ENCODE measurements at places on chromosomes 5 and 9.
A peak's percentile ranks its signal among the peaks of the same experiment; 100 is the strongest.

GRCh38 chr9:78021697-78022096 is 9.9 kb downstream of the GNAQ start:
- DNase-seq = no peak

- no peak for DNase-seq
These were observed 87.9 kb downstream of the NUDT12 start for GRCh38 chr5:103474677-103475076.

- DNase-seq = peak; percentile 48
These were observed 943 bp downstream of the NOP16 start for GRCh38 chr5:176387384-176387925.

GRCh38 chr9:127660886-127661741 is 45.7 kb upstream of the CFAP157 start:
- DNase-seq = no peak

- DNase-seq = peak; percentile 54
These were observed 202.6 kb downstream of the SEMA5A start for GRCh38 chr5:9343146-9343850.

- DNase-seq = peak; percentile 72
These were observed 52.7 kb upstream of the ERCC6L2 start for GRCh38 chr9:95822583-95823431.

DNA sequence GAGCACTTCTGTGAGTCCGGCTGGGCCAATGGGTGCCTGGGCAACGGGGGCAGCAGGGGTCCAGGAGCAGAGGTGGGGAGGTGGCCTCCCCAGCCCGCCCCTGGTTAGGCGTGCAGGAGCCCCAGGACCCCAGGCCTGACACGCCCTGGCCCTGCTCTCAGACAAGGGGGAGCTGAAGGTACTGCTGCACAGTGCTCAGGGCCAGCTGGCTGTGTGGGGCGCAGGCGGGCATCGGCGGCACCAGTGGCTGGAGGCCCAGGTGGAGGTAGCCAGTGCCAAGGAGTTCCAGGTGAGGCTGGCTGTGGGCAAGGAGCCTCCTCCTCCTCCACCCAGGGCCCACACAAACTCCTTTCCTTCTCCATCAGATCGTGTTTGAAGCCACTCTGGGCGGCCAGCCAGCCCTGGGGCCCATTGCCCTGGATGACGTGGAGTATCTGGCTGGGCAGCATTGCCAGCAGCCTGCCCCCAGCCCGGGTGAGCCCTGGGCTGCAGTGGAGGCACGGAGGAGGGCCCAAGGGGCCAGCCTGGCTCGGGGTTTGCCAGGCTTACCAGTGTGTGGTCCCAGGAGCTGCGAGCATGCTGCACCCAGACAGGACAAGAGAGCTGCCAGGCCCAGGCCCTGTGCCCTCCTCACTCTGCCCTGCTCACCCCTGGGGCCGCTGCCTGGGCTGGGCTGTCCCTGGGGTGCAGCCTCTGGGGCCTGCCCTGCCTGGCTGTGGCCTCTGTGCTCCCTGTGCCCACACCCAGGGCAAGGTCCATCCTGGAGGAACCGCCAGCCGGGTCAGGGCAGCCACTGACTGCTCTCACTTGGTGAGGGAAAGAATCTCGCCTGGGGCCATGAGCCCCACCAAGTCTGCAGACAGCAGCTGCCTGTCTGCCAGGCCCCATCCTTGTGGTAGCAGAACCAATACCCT is 7.0 kb downstream of the MAMDC4 start:
- peak; percentile 81 for DNase-seq

GRCh38 chr9:128282500-128282899 is 6.4 kb downstream of the SWI5 start:
- peak; percentile 85 for DNase-seq

DNA sequence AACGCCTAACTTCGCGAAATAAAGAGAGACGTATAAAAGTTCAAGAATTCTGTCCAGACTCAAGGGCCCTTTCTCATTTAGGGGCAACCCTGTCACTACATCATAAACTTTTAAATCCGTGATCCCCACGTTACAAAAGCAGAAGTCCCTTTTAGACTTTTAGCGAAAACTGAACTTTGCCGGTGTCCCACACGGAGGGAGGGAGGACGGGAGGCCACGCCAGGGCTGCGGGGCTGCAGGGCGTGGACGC is 515 bp upstream of the F2R start:
- DNase-seq = no peak

GRCh38 chr9:75500479-75500878 is 390.0 kb upstream of the PCSK5 start:
- DNase-seq = no peak

DNA sequence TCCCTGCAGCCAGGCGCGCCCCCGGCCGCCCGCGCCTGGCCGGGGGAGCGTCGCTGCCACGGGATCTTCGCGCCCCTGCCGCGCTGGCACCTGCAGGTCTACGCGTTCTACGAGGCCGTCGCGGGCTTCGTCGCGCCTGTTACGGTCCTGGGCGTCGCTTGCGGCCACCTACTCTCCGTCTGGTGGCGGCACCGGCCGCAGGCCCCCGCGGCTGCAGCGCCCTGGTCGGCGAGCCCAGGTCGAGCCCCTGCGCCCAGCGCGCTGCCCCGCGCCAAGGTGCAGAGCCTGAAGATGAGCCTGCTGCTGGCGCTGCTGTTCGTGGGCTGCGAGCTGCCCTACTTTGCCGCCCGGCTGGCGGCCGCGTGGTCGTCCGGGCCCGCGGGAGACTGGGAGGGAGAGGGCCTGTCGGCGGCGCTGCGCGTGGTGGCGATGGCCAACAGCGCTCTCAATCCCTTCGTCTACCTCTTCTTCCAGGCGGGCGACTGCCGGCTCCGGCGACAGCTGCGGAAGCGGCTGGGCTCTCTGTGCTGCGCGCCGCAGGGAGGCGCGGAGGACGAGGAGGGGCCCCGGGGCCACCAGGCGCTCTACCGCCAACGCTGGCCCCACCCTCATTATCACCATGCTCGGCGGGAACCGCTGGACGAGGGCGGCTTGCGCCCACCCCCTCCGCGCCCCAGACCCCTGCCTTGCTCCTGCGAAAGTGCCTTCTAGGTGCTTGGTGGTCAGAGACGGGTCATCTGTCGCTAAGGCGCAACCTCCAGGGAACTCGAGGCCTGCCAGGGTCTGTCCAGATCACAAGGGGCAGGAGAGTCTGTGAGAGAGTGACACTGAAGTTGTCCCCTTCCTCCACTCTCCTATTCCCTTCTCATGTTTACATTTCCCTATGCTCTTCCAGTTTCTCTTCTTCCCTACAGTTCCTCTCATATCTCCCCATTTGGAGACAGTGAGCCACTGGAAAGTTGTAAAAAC is 1.3 kb downstream of the GPR150 start:
- DNase-seq = peak; percentile 65

- DNase-seq = no peak
These were observed 154.4 kb downstream of the DEPDC1B start for GRCh38 chr5:60545551-60545950.

GRCh38 chr9:125950880-125951471 is 203.8 kb downstream of the PBX3 start:
- no peak for DNase-seq

DNA sequence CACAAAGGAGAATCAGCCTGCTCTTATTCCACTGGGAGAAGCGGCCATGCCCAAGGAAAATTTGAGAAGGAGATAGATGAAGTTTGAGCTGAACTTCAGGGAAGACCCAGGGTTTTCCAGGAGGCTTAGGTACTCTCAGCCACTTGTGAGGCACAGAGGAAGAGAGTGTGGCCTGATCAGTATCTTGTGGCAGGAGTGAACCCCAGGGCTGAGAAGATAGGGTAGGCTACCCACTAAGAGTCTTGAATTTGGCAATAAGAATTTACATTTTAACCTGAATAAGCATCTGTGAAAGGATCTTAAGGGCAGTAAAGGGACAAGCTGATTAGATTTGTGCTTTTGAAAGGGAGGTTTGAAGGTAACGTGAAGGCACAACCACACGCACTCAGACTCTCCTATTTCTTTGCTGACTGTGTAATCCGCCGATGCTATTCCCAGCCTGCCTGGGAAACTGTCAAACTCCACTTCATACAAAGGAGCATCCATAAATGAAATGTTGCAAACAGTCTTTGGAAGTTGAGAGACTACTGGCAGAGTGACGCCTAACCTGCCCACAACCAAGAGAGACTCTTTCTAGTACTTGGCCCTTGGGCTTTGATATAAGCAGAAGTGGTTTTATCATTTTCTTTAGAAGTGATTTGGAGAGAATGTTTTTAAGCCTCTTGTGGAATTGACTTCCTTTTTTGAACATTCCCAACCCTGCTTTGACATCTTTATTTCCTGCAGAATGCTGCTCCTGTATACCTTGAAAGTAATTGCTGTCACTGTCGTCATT is 108.2 kb upstream of the VCAN start:
- no peak for DNase-seq

GRCh38 chr5:39475159-39475571 is 50.4 kb upstream of the DAB2 start:
- peak; percentile 68 for DNase-seq

DNA sequence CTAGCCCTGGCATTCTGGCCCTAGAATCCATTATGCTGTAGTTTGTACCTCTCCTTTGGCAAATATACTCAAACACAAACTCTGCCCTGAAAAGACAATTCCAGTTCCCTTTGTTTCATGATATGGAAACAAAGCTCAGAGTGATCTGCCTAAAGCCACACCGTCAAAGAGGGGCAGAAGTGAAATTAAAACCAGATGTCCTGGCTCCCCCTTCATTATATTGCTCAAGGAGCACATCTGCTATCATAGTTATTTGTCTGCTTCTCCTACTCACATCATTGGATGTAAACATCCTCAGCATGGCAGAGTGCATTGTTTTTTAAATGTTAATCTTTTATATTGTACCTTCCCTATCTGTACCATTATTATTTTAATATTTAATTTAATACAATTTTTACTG is 266.7 kb upstream of the SMARCA2 start:
- DNase-seq = no peak

- DNase-seq = no peak
These were observed 2.7 kb upstream of the CARD19 start for GRCh38 chr9:93093127-93093876.

GRCh38 chr5:173507171-173507570 is 109.3 kb downstream of the BOD1 start:
- DNase-seq = no peak

DNA sequence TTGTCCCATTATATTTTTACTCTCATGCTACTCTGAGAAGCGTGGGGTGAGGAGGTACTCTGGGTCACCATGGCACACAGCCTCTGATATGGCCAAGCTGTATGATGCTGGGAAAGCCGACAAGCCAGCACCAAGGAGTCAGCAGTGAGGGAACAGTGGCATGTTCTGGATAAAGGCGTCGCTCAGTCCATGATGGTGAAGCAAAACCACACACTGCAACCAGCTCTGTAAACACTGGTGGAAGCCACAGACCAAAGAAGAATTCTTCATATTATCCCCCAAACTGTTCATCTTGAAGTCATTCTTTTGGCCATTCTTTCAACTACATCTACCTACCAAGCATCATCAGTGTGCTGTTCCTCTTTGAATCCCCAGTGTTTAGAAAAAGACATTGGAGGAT is 264.6 kb downstream of the ARHGEF28 start:
- no peak for DNase-seq

GRCh38 chr5:52041842-52042241 is 658.6 kb downstream of the ISL1 start:
- DNase-seq = no peak

DNA sequence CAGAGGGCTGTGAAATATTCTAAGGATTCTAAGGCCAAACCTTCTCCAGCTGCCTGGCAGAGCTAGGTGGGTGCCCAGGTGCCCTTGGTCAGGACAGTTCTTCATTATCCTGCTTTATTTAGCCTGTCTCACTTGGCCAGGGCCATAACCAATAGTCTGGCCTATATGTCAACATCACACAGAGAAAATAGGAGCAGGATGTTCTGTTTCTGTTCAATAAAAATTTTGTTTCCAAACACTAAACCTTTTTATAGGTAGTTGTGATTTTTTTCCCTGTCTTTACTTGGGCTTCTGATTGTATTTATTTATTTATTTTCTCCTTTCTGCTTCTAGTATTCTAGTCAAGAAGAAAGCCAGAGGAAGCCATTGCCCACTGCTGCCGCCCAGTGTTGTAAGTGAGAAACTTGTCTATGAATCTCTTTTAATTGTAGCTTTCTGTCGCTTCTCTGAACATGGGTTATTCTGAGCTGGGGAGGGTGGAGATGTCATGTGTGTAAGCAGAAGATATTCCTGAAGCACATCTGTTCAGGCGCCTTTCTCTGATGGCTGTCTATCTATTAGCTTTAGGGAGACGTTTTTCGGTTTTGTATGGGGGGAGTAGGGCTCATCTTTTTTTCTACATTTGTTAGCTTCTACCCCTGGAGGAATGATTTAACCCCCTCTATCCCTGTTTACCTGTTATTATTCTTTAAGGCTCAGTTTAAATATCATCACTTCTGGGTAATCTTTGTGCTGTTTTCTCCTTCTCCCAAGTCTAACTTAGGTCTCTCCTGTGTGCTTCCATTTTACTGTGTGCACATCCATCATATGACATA is 97.1 kb downstream of the UNC13B start:
- DNase-seq = peak; percentile 83

GRCh38 chr5:142657446-142657845 is 28.4 kb downstream of the FGF1 start:
- no peak for DNase-seq
